ENCODE measurements at places on chromosomes 13 and 19.

- DNase-seq, result no peak
These were observed 17.0 kb downstream of the RXFP2 start for GRCh38 chr13:31756346-31756745.

DNA sequence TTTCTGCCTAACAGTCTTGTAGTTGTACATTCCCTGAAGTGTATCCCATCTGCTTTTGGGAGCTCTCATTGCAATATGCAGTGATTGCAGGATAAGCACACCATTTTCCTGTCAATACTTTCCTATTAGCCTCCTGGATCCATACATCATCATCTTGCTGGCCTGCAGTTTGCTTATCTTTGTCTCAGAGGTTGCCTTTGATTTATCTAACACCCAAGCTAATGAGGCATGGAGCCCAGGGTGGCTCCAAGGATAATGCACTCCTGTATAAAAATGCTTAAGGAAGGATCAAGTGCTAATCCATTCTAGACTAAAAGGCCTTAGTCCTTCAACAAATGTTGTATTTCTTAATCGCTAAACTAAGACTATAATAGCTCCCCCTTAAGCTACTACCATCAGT, 161.6 kb upstream of the OBI1 start:
- DNase-seq, result no peak

DNA sequence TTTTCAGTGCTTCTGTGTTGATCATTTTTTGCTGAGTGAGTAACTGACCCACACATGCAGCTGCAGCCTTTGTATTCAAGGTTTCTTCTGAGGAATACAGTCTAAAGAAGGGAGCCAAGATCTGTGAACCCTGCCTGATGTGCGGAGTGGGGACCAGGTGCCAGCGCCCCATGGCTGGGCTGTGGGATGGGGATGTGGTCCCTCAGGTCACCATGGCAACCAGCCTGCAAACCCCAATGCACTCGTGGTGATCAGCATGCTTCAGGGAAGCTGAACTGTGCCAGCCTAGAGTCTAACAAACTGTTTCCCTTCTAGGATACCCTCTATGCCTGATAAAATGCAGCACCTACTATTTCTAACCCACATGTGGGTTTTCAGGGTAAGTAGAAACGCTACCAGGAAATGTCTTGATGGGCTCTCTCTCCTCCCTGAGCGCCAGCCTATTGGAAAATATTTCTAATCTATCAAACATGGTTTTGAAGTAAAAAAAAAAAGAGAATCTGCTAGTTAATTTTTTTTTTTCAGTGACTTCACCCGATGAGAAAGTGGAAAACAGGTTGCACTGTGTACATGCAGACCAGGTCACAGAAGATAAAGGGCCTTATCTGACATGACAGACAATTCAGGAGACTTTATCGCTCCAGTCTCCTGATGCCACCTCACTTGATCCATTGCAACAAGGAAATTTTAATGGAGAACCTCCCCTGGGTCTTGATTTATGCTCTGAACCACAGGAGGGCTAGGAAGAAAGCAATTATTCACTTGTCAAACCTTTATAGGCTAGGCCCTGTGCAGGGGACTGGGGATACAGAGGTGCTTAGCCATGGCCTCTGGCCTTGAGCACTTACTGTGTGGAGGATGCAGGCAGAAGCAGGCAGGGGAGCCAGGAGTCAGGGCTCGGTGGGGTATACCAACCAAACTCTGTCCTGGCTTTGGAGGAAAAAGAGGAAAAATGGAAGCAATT, 51.1 kb downstream of the RASL11A start:
- no peak for DNase-seq

GRCh38 chr13:95206116-95206515, 95.1 kb downstream of the ABCC4 start:
- DNase-seq, result no peak

DNA sequence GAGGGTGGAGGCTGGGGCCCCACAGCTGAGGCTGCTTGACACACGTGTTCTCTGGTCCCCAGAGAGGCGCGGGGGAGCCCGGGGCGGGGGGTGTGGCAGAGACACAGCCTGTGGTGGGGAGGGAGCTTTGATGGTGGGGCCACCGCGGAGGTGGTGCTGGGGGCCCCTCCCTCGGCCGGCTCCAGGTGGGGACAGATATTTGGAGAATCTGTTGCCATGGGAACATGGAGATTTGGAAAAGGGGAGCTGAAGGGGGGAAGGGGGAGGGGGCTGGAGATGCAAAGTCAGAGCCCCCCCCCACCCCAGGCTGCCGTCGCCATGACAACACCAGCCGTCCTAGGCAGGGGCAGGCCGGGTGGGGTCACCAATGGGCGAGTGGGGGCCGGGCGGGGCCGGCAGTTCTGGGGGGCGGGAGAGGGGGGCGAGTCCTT, 1.2 kb downstream of the PRKCG start:
- DNase-seq, result no peak

GRCh38 chr19:17646441-17646840, 41.7 kb downstream of the UNC13A start:
- DNase-seq, result no peak

DNA sequence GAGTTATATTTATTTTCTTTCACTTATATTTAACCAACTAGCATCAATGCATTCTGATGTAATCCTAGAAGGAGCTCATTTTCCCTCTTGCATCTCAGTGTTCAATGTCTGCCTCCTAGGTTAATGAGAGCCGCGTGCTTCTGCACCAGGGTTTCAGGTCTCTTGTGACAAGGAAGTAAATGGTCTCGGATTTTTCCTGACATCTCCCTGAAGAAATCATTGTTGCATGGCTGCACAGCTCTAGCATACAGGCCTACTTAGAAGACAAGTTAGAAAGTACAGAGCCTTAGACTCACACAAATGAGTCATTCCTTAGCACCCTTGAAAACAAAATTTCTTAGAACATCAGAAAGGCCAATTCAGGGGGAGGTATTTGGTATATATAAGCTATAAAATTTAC, 57.2 kb upstream of the KLF12 start:
- DNase-seq, result no peak

- no peak for DNase-seq
These were observed 658 bp downstream of the CLPP start for GRCh38 chr19:6362027-6362350.

DNA sequence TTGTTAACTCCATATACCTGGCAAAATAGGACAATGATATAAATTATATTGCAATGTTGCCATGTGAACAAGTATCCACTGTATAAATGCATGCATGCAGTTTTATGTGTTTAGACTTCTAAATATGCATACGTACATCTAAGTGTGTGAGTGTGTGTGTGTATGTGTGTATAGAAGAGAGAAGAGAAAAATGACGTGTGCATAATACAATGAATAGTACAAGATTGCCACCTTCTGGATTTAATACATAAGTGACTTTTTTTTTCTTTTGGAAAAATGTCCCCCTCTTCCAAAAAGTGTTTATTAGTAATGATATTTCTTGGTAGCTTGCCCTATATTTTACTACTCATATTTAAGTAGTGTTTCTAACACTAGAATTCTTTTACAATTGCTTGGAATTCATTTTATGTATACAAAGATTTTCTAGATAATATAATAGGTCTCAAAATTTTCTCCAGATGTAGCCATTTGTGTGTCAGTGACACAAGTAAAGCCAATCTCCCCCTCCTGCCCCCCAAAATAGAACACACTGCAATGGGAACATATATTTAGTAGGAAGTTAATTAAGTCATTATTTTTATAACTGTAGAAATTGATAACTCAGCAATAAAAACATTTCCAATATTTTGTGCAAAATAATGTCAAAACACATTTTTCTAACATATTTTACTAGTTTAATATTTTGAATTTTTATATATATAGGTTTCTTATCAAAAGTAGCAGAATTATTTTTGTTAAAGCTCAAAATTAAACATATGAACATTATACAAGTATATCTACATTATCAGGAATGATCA, 783.3 kb upstream of the ATXN8OS start:
- DNase-seq, result peak; percentile 7

DNA sequence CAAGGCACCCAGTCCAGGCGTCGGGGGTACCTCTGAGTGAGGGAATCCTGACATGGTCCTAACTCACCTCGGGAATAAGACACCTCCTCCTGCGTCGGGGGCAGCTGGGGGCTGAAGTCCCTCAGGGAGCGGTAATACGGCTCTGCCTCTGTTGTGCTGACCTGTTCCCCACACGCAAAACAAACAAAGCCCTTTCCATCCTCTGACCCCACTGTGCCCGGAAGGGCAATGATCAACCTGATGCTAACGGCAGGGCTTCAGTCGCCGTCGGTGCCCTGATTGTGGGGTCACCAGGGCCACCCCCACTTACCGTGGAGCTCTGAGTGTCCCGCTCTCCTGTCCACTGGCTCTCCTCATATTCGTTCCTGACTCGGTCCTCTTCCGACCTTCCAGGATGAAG, 18.3 kb upstream of the PRODH2 start:
- no peak for DNase-seq

DNA sequence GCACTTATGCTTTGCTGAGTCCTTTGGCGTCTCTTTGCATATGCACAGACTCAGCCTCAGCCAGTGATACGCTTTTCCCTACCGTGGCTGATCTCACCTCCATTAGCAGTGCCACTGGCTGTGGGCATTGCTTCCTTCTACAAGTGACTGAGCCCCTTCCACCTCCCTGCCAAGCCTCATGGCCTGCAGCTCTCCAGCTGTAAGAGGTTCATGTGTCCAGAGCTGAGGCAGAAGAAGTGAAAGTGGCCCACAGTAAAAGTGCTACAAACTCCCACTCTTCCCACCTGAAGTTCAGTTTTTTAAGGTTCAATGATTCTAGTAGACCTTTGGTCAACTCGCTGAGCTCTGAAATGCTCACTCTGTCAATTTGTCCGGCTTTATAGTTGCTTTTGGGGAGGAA, 44.7 kb downstream of the SMARCA4 start:
- DNase-seq, result no peak

DNA sequence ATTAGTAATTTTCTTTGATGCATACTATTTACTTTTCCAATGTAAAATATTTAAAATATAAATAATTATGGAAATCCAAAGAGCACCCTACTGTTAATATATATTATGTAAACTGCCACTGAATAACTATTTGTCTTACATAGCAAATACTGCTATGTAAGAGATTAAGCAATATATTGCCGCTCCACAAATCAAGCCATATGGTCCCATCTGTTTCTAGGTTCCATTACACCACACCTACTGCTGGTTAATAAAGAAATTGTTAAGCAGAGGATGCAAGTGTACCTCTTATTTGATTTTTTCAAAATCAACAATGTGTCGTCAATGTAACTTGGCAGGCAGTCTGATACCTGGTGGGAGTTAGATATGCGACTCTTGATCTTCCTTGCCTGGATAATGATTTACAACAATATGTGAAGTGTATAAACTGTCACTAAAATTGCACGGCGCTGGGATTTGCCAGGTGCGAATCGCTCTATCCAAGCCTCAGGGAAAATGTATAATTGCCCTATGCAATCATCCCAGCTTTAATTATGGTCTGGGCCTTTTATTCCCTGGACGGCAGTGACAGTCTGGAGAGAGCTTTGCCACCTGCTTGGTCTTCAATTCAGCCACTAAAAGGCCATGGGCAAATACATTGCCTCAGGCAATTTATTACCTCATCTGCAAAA, 16.0 kb downstream of the SMAD9 start:
- peak; percentile 91 for DNase-seq

- DNase-seq, result no peak
These were observed 2.6 kb downstream of the KCNRG start for GRCh38 chr13:50017819-50018218.

DNA sequence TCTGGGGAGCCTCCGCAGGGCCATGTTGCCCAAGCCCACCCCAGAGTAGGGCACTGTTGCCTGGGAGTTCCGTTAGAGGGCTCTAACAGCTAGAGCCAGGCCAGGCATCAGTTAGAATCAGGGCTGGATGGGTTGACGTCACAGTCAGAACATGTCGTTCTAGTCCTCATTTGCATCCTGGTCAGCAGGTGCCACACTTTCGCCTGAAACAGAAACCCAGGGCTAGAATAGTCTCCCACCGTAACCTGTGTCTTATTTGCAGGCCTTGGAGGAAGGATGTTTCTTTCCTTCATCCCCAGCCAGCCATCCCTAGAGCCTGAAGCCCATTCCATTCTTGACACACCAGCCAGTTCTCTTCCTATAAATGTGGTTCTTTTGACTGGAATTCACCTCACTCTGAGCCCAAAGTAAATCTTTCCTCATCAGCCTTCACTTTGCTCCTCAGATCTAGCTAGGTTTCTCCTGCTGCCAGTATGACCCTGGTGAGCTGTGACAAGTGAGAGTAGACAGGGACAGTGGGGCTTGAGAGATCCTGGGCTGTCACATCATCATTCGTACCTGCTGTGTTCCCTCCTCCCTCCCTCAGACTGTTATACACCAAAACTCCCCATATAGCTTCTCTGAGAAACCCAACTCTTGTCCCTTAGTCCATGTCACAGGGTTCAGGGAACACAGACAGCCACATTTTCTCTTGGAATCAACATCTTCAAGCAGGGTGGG, 12.2 kb upstream of the CCDC97 start:
- no peak for DNase-seq

DNA sequence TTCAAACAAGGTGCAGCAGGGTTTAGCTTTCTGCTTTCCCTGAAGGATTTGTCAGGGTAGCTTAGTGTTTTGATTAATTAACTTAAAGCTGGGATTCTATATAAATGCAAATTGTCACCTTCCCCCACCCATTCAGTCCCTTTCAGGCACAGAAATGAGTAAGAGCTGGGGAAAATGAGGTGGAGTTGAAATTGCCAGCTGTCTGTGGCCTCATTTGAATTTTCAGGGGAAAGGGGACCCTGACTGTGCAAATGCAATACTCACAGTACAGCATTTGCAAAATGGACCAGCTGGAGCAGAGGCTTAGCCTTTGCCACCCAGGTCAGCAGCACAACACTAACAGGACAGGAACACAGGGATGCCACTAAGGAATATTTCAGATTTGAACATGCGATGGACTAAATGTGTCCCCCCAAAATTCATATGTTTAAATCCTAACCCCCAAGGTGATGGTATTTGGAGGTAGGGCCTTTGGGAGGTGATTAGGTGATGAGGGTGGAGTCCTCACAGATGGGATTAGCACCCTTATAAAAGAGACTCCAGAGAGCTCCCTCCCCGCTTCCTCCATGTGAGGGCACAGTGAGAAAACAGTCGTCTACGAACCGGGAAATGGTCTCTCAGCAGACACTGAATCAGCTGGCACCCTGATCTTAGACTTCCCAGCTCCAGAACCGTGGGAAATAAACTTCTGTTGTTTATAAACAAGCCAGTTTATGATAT, 59.5 kb upstream of the CYSLTR2 start:
- DNase-seq, result no peak

- DNase-seq, result no peak
These were observed 53.0 kb downstream of the NUFIP1 start for GRCh38 chr13:44936246-44936645.

- no peak for DNase-seq
These were observed 474.0 kb downstream of the FOXO1 start for GRCh38 chr13:40192452-40192851.

- no peak for DNase-seq
These were observed 218.3 kb upstream of the EDNRB start for GRCh38 chr13:78136966-78137365.

GRCh38 chr13:99218545-99218944, 17.9 kb downstream of the UBAC2 start:
- no peak for DNase-seq

DNA sequence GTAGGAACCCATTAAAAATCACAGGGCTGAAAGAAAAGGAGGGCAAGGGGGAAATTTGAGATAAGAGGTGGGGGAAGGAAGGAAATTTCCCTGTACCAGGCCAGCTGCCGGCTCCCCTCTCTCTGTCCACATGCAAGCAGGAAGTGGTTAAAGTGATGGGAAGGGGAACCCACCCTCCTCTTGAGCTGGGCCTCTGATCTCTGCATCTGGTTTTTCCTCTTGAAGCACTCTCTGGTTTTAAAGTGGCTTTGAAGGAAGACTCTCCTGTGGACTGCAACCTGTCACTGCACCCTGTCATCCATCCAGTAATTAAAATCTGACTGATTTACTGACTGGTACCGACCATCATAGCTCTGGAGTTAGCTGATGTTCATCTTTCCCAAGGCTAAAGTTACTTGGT, 239.6 kb downstream of the TSHZ3 start:
- DNase-seq, result no peak

Measured in NCI-H774 (cell line).